ENCODE measurements at places on chromosomes 5 and 9. TPM values are rescaled to one million over a fixed set of nuclear protein-coding genes. Genes with fewer than 3 reads are reported as not detected.

SPOCK1 gene
- not detected for total RNA-seq

LRRC19 gene
- total RNA-seq: not detected

SLCO6A1 gene
- not detected for total RNA-seq

GRCh38 chr5:57324861-57325260, 151.0 kb downstream of the GPBP1 start:
- H3K4me3 ChIP-seq: no peak overlapping the region
- no peak overlapping the region for H3K27ac ChIP-seq
- no peaks in the 10 kb centered on the region for H3K36me3 ChIP-seq
- DNase-seq: no peak
- H3K27me3 ChIP-seq: no peaks in the 10 kb centered on the region
- peaks cover 4% of the 10 kb centered on the region for H3K4me1 ChIP-seq

GRCh38 chr9:116587919-116588318, 99.2 kb upstream of the TRIM32 start:
- no peak overlapping the region for H3K27ac ChIP-seq
- no peaks in the 10 kb centered on the region for H3K27me3 ChIP-seq

GRCh38 chr9:136657974-136658848, 4.5 kb upstream of the EGFL7 start:
- H3K27ac ChIP-seq: peak overlapping the region; percentile 56
- H3K4me3 ChIP-seq: peak overlapping the region; percentile 86
- no peak for DNase-seq
- H3K36me3 ChIP-seq: no peaks in the 10 kb centered on the region
- H3K27me3 ChIP-seq: peaks cover 19% of the 10 kb centered on the region

GRCh38 chr5:119398727-119399466, 43.1 kb downstream of the TNFAIP8 start:
- peak overlapping the region; percentile 56 for H3K27ac ChIP-seq
- H3K4me3 ChIP-seq: no peak overlapping the region
- H3K36me3 ChIP-seq: peaks cover 14% of the 10 kb centered on the region
- no peak for DNase-seq

GRCh38 chr5:180197016-180197702, 11.9 kb downstream of the RASGEF1C start:
- no peak overlapping the region for H3K27ac ChIP-seq
- DNase-seq: no peak
- peaks cover 6% of the 10 kb centered on the region for H3K27me3 ChIP-seq
- no peaks in the 10 kb centered on the region for H3K4me1 ChIP-seq
- no peak overlapping the region for H3K4me3 ChIP-seq
- H3K36me3 ChIP-seq: no peaks in the 10 kb centered on the region

DNA sequence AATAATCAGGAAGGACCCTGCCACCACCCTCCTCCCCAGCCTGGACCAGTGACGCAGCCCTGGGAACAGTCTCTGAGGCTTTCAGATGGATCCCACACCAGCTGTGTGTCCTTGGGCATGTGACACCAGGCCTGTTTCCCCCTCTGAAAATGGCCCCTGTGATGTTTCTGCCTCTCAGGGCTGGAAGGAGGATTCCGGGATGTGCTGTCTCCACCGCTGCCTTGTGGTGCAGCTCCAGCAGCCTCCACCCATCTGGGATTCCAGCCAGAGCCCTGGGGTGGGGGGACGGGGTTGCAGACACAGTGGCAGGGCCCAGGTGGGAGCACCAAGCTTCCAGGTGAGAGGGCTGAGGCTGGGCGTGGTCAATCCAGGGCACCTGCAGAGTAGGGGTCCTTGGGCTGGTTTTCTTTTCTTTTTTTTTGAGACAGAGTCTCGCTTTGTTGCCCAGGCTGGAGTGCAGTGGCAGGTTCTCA, 179.7 kb upstream of the IER5L start:
- no peaks in the 10 kb centered on the region for H3K27me3 ChIP-seq
- no peaks in the 10 kb centered on the region for H3K36me3 ChIP-seq
- DNase-seq: no peak
- H3K4me3 ChIP-seq: no peak overlapping the region
- H3K27ac ChIP-seq: no peak overlapping the region
- H3K4me1 ChIP-seq: peaks cover 4% of the 10 kb centered on the region

DNA sequence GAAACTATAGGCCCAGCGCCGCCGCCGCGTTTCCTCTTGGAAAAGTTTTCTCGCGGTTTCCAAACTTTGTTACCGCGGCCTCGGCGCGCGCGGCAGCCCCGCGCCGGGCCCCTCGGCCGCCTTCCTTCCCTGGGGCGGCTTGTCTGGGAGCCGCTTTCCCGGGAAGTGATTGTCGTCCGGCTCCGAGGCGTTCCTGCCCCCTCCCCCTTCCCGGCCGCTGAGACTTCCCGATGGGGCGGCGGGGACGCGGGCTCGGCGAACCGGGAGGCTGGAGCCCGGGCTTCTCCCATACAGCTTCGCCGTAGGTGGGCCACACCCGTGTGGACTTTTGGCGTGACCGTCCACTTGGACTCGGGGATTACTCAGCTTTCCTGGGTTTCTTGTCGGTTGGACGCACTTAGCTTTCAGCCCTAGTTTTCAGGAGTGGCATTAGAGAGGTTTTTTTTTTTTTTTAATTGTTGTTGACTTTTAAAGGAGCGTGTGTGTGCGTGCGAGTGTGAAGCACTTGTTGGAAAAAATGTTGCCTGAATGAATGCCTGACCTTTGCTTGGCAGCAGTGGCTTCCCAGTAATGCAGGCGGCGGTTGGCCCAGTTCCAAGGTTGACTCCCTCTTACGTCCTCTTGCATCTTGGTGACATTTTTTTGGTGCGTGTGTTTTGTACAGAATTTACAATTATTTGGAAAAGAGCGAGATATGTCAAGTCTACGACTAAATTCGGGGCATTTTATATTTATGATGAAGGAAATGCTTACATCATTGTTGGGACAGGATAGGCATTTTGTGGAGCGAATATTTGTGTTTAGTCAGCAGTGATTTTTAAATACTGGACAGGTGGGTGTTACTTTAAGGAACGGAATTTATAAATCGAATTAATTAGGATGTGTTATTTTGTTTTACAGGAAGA, 821 bp downstream of the CTNNA1 start:
- H3K4me3 ChIP-seq: peak overlapping the region; percentile 67
- peaks cover 15% of the 10 kb centered on the region for H3K36me3 ChIP-seq
- H3K4me1 ChIP-seq: peaks cover 18% of the 10 kb centered on the region
- peaks cover 82% of the 10 kb centered on the region for H3K27me3 ChIP-seq
- no peak overlapping the region for H3K27ac ChIP-seq

DNA sequence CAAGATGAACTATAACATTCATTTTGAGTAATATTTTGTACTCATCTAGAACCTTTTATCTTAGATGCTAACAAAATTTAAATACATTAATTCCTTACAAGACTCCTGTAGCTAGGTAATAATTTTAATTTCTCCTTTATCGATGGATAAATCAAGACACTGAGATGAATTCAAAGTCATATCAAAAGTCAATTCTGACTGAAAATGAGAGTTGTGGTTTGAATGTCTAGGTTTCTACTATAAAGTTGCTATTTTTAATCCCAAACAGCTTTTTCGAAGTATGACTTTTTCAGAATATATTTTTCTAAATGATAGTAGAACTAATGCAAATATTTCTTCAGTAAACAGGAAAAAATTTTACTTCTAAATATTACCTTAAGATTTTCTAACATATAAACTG, 491.7 kb upstream of the FAM174A start:
- no peak overlapping the region for H3K27ac ChIP-seq
- no peak overlapping the region for H3K4me3 ChIP-seq
- H3K36me3 ChIP-seq: no peaks in the 10 kb centered on the region
- no peaks in the 10 kb centered on the region for H3K27me3 ChIP-seq
- H3K4me1 ChIP-seq: no peaks in the 10 kb centered on the region

- no peaks in the 10 kb centered on the region for H3K27me3 ChIP-seq
- no peak overlapping the region for H3K4me3 ChIP-seq
- no peak for DNase-seq
- H3K4me1 ChIP-seq: peaks cover 56% of the 10 kb centered on the region
These were observed 57.0 kb downstream of the IQGAP2 start for GRCh38 chr5:76460104-76460503.

- H3K27me3 ChIP-seq: peaks cover 3% of the 10 kb centered on the region
- no peak for DNase-seq
- H3K36me3 ChIP-seq: no peaks in the 10 kb centered on the region
- H3K27ac ChIP-seq: no peak overlapping the region
- H3K4me1 ChIP-seq: no peaks in the 10 kb centered on the region
These were observed 616.7 kb upstream of the DAB2 start for GRCh38 chr5:40041452-40041851.

DNA sequence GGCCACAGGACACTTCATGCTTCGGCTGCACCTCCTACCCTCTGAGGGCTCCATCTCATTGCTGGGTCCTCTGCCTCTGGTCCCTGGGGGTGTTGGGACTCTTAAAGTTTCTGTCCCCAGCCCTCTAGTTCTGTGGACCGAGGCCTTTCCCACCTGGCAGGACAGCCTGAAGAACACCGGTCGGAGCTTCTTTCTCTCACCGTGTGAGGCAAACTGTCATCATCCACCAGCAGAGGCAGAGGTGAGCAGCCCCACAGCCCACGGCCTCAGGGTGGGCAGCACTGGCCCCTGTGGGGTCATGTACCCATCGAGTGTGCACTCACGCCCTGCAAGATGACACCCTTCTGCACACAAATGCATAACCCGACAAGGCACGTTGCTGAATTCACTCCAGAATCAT, 49.9 kb downstream of the IRX2 start:
- H3K4me1 ChIP-seq: no peaks in the 10 kb centered on the region
- H3K36me3 ChIP-seq: no peaks in the 10 kb centered on the region
- no peak overlapping the region for H3K4me3 ChIP-seq
- H3K27ac ChIP-seq: no peak overlapping the region
- peaks cover 4% of the 10 kb centered on the region for H3K27me3 ChIP-seq

DNA sequence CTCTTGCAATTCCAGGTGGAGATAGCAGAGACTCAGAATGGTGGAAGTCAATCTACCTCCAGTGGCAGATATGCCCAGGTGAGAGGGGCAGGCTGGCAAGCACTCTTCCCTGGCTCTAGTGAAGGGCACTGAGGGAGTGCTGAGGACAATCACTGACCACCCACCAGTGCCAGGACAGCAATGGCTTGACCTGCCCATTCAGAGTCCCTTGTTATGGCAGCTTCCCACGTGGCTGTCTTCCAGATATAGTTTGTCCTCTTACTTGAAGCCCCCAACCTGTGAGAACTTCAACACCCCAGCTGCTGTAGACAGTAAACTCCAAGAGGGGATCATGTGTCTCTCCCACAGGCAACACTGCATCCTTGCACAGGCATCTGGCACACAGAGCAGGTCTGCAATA, 104.7 kb downstream of the LHFPL2 start:
- no peaks in the 10 kb centered on the region for H3K27me3 ChIP-seq
- no peaks in the 10 kb centered on the region for H3K4me1 ChIP-seq
- H3K36me3 ChIP-seq: no peaks in the 10 kb centered on the region
- H3K4me3 ChIP-seq: no peak overlapping the region
- H3K27ac ChIP-seq: no peak overlapping the region

GRCh38 chr5:77774981-77775789, 954 bp downstream of the TBCA start:
- no peak for DNase-seq
- H3K27ac ChIP-seq: peak overlapping the region; percentile 99
- peaks cover 34% of the 10 kb centered on the region for H3K36me3 ChIP-seq
- H3K4me1 ChIP-seq: peaks cover 32% of the 10 kb centered on the region
- H3K4me3 ChIP-seq: peak overlapping the region; percentile 89

DNA sequence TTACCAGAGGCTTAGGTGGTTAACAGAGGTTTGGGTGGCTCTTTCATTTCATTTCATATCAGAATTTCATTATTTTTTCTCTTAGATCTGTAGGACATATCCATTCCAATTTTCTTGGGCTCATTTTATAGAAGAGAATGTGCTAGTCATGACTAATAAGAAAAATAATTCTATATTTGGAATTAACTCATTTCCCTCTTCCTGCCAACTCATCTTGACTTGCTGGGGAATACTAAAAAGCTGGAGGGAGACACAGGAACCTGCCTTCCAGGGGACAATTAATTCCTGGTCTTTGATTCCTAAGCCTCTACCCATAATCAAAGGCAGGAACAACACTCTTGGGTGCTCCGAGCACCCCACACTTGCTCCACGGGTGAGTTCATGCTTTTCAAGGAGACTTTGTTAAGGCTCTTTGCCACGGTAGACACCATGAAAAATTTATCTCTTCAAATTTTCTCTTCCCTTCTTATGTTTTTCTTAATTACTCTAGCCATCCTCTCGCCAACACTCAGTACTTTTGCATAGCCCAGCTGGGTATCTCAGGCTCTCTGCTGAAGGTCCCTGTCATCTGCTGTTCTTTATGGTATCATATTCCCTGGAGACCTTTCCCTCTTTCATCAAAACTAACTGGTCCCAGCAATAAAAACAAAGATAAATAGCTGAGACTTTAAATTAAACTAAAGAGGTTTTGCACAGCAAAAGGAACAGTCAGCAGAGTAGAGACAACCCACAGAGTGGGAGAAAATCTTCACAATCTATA, 273.9 kb downstream of the NPR3 start:
- H3K4me1 ChIP-seq: no peaks in the 10 kb centered on the region
- no peak for DNase-seq
- H3K36me3 ChIP-seq: no peaks in the 10 kb centered on the region
- H3K27ac ChIP-seq: no peak overlapping the region
- H3K4me3 ChIP-seq: no peak overlapping the region

CREBRF gene
- 111 TPM for total RNA-seq

DNA sequence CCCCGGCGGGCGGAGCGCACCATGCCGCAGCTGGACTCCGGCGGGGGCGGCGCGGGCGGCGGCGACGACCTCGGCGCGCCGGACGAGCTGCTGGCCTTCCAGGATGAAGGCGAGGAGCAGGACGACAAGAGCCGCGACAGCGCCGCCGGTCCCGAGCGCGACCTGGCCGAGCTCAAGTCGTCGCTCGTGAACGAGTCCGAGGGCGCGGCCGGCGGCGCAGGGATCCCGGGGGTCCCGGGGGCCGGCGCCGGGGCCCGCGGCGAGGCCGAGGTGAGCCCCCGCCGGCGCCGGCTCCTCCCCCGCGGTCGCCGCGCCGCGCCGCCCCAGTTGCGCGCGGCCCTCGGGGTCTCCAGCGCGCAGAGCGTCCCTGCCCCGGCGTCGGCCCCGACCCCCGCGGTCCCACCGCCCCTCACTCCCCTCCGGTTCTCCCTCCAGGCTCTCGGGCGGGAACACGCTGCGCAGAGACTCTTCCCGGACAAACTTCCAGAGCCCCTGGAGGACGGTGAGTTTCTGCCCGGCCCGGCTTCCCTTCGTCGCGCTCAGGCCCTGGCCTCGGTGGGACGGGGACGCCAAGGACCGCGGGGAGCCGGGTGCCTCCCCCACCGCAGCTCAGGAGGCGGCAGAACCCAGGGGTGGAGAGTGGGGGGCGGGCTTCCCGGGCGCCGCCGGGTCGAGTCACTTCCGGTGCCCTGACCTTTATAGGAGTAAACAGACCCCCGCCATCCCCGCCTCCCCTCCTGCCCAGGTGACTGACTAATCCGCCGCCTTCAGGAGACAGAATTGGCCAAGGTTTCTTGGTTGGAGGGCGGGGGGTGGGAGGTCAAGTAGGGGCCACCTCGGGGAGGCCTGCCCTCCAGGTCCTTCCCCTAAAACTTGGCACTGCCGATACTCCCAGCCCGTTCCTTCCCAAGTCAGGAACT, 665 bp downstream of the TCF7 start:
- H3K4me1 ChIP-seq: peaks cover 71% of the 10 kb centered on the region
- H3K27me3 ChIP-seq: no peaks in the 10 kb centered on the region
- H3K36me3 ChIP-seq: peaks cover 48% of the 10 kb centered on the region
- H3K27ac ChIP-seq: peak overlapping the region; percentile 97

PDGFRB gene
- total RNA-seq: 0.47 TPM

- no peaks in the 10 kb centered on the region for H3K27me3 ChIP-seq
- H3K4me1 ChIP-seq: peaks cover 15% of the 10 kb centered on the region
These were observed 159.1 kb downstream of the PAX5 start for GRCh38 chr9:36874921-36875320.
